ENCODE measurements at places on chromosomes 4 and X. TPM values are rescaled to one million over a fixed set of nuclear protein-coding genes. Genes with fewer than 3 reads are reported as not detected.

- DNase-seq, result no peak
Observed at GRCh38 chr4:67736262-67736661, 17.9 kb downstream of the GNRHR start.

GRCh38 chr4:88172987-88173386, 14.5 kb upstream of the ABCG2 start:
- DNase-seq, result no peak

GRCh38 chr4:9762823-9763475, 18.5 kb upstream of the DRD5 start:
- DNase-seq, result peak; percentile 86

TMEM150C gene
- total RNA-seq, result 4.0 TPM

- no peak for DNase-seq
Observed at GRCh38 chr4:69951602-69952001, 13.9 kb downstream of the CSN2 start.

DNA sequence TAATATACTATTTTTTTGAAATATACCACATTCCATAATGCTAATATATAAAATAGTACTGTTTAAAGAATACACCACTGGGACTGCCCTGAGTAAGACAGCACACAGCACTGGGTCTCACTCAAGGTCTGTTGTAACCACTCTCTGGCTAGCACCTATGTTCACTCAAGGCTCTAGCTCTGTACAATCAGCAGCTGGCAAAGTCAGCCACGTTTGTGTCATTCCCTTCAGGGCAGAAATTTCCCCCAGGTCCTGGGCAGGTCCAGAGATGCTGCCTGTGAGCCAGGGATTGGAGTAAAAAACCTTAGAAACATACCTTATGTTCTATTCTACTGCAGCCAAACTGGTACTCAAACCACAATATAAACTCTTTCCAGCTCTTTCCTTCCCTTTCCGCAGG, 1160.2 kb upstream of the ADGRL3 start:
- no peak for DNase-seq

MSL3 gene
- total RNA-seq, result 17.8 TPM

Data from hepatocyte (in vitro differentiated cells).